ENCODE measurements at places on chromosomes 5 and 9.

DNA sequence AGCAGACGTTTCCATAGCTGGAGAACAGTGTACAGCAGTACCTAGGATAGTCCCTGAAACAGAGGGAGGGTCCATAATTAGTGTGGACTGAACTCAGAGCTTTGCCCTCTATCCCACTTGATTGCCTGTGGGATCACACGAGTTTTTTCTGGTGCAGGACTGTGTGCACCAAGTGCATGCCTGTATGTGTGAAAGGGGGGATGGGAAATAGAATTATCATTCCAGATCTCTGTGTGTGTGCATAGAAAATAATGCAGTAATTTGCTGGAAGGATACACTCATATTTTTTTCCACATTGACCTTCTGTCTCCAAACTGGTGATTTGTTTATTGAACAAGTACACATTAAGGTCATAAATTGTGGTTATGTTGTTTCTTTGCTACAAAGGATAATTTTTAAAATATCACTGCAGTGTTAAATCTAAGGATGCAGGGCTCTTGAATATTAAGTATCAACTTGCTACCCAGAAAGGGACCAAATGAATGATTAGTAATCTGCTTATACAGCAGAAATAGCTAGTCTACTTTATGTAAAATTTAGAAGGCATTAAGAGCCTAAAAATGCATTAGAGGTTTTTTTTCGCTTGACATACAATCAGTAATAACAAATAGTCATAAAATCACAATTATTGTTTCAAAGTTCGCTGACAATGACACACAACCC lies 292.9 kb downstream of the CDH18 start:
- no peak for DNase-seq

DNA sequence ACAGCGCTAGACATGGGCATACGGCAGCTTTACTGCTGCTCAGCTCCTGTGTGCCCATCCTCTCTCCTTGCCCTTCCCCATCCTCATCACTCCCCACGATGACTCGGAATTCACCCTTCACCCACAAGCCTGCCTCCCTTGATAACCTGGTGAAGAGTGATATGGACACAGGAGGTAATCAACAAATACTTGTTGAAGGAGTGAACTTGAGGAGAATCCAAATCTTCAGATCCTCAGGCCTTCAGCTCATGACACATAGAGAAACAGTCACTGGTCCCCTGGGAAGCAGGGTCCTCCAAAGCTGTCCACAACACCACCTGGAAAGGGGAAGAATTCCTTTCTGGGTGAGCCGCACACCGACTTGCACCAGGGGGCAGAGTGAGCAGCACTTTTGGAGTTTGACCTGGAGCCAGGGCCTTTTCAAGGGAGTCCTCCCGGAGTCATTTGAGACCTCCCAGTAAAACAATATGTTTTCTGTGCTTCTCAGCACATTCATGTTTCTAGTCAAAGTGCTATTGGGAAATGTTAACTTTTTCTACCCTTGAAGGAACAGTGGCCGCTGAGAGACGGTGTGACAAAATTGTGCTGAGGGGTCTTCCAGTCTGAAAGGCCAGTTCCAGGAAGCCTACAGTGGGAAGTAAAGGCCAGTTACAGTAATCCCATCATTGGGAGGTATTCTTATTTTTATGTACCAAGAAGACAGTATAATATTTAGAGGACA lies 332.3 kb downstream of the CWC27 start:
- no peak for DNase-seq

GRCh38 chr9:78101247-78101646 lies 69.6 kb upstream of the GNAQ start:
- no peak for DNase-seq

DNA sequence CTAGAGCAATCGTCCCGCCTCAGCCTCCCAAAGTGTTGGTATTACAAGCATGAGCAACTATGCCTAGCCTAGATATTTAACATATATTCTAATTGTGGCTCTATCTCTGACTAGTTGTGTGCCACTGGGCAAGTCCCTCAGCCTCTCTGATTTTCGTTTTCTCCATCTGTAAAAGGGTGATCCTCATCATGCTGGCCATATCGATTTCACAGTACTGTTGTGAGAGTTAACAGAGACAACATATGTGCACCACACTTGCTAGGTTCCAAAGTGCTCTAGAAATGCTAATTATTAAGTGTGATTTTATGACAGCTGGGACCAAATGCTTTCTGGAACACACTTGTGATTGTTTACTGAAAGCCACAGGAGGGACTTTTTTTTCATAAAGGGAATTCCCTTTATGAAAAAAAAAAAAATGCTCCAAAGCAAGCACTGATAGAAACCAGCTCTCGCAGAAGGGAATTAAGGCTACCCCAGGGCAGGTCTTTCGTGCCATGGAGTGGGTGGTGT lies 78.5 kb upstream of the EPB41L4B start:
- DNase-seq: no peak

GRCh38 chr9:87504938-87505337 lies 7.3 kb downstream of the DAPK1 start:
- no peak for DNase-seq

DNA sequence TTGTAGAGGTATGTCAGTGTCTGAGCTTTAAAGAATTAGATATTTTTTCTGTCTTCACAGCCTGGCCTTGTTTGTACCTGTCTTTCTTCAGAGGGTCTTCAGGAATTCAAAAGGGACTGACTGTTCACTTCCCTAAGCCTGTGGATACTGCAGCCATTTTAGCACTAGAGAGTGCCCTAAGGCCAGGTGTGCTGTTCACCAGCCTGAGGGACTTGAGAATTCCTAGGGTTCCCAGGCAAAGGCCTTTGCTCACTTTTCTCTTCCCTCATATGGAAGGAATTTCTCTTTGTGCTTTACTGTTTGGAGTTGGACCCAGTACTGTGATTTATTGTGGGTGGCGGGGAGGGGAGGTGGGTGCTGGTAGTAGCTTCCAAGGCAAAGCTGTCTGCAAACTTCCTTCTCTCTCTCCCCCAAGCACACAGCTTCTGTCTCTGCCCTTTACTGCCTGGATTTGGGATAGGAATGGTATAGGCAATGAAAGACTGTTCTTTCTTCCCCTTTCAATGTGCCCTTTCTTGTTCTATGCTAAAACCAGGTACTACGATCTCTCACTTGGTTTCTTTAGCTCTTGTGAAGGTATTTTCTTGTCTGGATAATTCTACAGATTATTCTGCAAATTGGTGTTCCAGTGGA lies 9.7 kb upstream of the LRRC70 start:
- DNase-seq: no peak

DNA sequence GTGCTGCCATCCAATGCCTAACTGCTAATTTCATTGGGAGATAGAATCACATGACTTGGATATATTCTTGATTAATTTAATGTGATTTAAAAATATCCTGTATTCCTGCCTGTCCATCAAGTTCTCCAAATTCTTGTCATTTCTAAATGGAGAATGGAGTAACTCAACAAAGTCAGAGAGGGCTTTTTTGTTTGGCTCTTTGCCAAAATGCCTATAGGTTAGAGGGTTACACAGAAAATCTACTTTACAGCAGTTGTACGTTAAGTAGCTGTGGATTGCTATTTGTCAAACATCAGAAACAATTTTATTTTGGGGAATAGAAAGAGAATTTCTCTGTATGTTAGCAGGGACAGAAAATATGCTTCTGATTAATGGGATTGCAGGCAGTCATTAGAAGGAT lies 5.9 kb downstream of the PIK3R1 start:
- DNase-seq: no peak

- DNase-seq: no peak
These were observed 88.8 kb downstream of the NR3C1 start for GRCh38 chr5:143314659-143315058.

- DNase-seq: no peak
These were observed 14.1 kb downstream of the CFAP95 start for GRCh38 chr9:69834591-69835184.

DNA sequence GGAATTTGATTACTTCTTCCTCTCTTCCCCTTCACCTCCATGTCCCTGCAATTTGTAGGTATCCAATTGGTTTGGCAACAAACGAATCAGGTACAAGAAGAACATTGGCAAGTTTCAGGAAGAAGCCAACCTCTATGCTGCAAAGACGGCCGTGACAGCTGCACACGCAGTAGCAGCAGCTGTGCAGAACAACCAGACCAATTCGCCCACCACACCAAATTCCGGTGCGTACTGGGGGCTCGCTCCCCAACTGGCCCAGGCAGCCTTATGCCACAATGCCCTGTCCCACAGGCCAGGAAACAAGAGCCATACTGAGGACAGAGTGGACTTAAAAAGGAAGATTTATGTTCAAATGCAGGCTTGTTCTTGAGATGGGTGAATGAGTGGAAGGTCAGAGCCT lies 213.5 kb downstream of the PBX3 start:
- no peak for DNase-seq

GRCh38 chr9:74985041-74985440 lies 32.3 kb upstream of the C9orf40 start:
- no peak for DNase-seq

DNA sequence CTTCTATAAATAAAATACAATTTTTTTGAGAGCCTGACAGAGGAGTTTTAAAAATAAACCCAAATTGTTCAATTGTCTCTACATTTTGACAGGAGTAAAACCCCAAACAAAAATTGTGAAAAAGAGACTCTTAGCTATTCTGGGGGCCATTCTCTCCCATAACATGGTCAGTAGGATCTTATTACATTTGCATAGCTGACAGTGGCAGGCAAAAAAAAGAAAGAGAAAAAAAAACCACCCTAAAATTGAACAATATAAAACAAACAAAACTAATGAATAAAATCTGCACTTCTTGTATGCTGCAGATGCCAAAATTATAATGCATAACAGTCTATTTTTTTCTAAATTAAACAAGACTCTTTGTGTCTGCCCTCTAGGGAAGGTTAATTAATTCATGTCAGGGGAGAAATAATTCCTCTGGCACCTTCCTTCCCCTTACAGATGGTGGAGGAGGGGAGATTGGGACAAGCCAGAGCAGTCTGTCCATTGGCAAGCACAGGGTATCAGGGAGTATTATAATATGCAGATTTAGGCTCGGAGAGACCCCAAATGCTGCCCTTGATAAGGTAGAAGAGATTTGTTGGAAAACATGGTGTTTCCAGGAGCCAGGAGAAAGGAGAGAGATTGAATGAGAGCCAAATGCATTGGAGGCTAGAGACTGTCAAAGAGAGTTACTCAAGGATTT lies 79.7 kb upstream of the CDH6 start:
- no peak for DNase-seq

DNA sequence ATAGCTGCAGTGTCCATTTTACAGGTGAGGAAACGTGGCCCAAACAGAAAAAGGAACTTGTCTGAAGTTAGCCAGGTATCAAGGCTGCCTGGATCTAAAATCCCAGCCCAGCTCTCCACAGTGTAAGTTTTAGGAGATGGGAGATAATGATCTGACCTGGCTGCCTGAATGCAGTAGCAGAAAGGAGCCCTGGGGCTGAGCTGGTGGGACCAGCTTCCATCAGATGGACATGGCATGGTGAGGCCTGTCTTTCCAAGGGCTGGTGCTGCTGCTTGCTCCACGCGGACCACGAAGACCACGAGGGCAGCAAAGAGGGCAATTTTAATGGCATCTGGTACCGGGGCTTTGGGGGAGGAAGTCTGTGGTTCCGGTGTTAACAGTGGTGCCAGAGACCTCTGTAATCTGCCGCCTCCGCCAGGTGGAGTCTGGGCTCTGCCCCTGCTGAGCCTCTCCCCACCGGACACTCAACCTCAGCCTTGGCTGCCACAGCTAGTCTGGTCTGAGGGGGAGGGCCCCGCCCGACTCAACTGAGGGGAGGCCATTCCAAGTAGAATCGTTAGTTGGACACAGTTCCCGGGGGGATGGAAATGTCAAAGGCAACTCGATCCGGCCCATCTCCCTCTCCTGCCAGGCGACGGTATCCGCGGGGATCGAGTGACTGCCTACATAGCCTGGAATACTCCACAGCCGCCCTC lies 650 bp downstream of the MYORG start:
- DNase-seq: no peak

GRCh38 chr9:120435091-120435490 lies 144.9 kb downstream of the CDK5RAP2 start:
- DNase-seq: no peak

GRCh38 chr5:79076819-79077218 lies 7.3 kb downstream of the BHMT2 start:
- DNase-seq: no peak

DNA sequence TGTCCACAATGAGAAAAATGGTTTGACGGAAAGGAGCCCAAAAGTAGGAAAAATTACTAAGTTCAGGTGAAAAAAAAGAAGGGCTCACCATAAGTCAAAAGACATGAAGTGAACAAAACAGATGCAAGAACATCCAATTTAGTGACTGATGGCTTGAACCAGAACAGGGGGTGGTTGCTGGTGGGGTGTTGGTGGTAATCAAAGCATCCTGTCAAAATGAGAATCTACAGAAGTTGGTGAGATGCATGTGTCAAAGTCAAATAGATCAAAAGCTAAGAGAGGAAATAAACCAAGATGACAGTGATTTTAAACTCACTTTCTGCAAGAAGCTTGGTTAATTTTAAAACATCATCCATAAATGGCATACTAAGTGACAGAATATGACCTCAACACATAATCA lies 117.4 kb downstream of the MLLT3 start:
- no peak for DNase-seq

DNA sequence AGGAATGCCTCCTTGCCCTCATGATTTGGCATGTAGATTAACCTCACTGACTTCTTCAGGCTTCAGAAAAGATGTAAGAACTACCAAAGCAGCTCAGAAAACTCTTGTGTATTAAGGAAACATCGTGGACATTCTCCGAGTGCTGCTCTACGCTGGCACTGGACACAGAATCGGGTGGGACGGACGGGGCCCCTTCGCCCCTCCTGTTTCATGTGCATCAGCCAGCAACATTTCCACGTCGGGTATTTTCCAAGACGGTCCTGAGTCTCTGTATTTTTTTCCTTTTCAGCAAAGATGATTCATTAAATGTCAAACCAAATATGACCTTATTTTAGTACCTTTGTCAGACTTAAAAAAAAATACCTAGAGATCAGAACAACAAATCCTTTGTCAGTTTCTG lies 583.6 kb downstream of the CCDC171 start:
- DNase-seq: no peak

- DNase-seq: no peak
These were observed 18.4 kb upstream of the FOXI1 start for GRCh38 chr5:170087168-170087817.

DNA sequence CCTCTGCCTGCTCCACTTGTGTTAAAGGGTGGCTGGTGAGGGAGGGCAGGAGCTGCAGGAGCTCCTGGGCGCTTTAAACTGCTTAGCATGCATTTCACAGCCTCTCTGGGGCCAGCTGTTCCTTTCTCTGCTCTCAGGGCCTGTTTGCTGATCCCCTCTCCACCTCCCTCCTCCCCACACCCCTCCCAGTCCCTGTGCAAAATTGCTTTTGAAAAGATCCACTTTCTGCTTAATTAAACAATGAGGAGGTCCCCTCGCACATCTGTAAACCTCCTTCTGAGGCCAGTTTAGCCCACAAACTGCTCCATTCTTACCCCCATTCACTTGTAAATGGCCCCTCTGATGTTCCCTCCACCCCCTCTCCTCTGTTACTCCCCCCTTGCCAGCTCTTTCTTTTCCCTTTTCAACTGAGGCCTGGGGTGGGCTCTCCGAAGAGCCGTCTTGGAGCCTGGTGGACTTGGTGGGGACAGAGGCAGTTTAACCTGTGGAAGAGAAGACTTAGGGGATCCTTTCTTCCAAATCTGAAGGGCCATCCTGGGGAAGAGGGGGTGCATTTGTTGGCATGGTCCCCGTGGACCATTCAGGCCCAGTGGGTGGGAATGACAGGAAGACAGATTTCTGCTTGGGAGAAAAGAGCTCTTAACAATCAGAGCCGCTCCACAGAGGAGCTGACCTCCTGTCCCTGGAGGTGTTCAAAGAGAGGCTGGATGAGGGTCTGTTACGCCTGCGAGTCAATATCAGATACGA lies 12.0 kb downstream of the URM1 start:
- DNase-seq: no peak

- no peak for DNase-seq
These were observed 14.6 kb downstream of the PROP1 start for GRCh38 chr5:177981296-177982071.

GRCh38 chr9:97831843-97832636 lies 21.0 kb upstream of the FOXE1 start:
- no peak for DNase-seq
